A549 treated with GW870086 at 1 μM for 4 hours (cell line): ENCODE measurements at places on chromosomes 16 and 17. TPM values are rescaled to one million over a fixed set of nuclear protein-coding genes. Genes with fewer than 3 reads are reported as not detected.

PIGW gene
- 21.5 to 25.9 TPM (median 23.7 TPM) in 5 replicates for total RNA-seq

LMF1 gene
- 8.8 to 10.9 TPM (median 10.2 TPM) in 5 replicates for total RNA-seq

CA5A gene
- not detected in 5 replicates for total RNA-seq

NME1 gene
- total RNA-seq: 608 to 756 TPM (median 701 TPM) in 5 replicates

ADAD2 gene
- total RNA-seq: not detected in 5 replicates

ZNF287 gene
- total RNA-seq: 8.3 to 17.3 TPM (median 12.4 TPM) in 5 replicates

CCL8 gene
- 0.12 TPM in 1 of 5 replicates, not detected in the others for total RNA-seq

EFNB3 gene
- total RNA-seq: 1.3 to 1.6 TPM (median 1.5 TPM) in 5 replicates

RTN4RL1 gene
- total RNA-seq: 9.6 to 11.9 TPM (median 11.1 TPM) in 5 replicates

FAM171A2 gene
- total RNA-seq: 2.6 to 4.2 TPM (median 3.5 TPM) in 5 replicates

BCO1 gene
- total RNA-seq: 0.81 to 1.1 TPM (median 1.1 TPM) in 5 replicates

SEZ6 gene
- total RNA-seq: not detected in 5 replicates

CACNG5 gene
- total RNA-seq: not detected in 5 replicates

LSM12 gene
- total RNA-seq: 48.4 to 53.4 TPM (median 53.0 TPM) in 5 replicates

AGRP gene
- total RNA-seq: not detected in 5 replicates

NETO2 gene
- total RNA-seq: 77.9 to 88.2 TPM (median 79.4 TPM) in 5 replicates

C17orf107 gene
- total RNA-seq: 0.18 to 0.49 TPM (median 0.34 TPM) in 5 replicates

OR3A3 gene
- total RNA-seq: not detected in 5 replicates

DVL2 gene
- total RNA-seq: 31.8 to 38.4 TPM (median 37.3 TPM) in 5 replicates

DCAF7 gene
- total RNA-seq: 44.6 to 64.5 TPM (median 55.8 TPM) in 5 replicates

ADGRG3 gene
- 0.34 to 0.95 TPM (median 0.57 TPM) in 5 replicates for total RNA-seq

C16orf54 gene
- total RNA-seq: not detected in 5 replicates
